ENCODE measurements at places on chromosomes 4 and X.

DNA sequence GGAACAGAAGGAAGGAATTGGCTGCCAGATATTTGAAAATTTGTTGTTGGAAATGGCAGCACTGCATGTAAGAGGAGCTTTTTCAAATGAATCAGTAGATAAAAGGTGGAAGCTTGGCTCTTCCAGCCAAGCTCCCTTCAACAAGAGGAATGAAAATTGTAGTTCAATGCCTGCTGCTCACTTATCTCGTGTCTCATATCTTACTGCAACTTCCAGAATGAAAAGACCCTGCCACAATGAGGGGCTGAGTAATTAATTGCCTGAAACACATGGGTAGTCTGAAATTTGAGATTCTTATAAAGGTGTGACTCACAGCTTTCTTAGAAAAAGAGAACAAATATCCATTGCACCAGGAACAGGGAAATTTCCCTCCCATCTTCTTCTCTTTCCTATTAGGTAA lies 53.0 kb downstream of the HAND2 start:
- DNase-seq, result no peak

DNA sequence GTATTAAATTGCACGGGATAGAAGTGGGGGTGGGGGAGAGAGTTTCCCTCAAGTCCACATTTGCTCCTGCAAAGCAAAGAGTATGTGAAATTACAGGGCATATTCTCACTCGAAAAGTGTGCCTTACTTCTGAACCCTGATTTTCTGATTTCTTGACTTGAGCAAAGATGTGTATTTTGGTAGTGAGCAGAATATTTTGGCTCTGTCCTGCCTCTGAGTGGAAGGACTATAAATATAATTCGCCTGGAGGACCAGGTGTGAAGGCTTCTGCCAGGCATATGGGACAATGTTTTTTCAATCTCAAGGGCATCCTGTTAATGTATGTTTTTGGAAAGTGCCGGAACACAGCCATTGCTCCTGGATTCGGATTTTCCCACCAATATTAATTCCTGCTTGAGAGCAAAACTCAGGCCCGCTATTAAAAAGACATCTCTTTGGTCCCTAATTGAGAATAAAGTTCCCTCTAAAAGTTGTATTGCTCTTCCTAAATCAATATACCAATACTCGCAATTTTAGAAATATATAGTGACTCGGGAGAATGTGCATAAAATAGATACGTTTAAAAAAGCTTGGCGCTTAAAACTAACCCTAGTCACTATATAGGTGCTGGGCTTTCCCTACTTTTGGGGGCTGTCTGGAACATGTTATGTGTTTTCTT lies 15.3 kb upstream of the PITX2 start:
- DNase-seq, result no peak

- no peak for DNase-seq
These were observed 264.9 kb upstream of the MAGEB18 start for GRCh38 chrX:25873196-25873595.

DNA sequence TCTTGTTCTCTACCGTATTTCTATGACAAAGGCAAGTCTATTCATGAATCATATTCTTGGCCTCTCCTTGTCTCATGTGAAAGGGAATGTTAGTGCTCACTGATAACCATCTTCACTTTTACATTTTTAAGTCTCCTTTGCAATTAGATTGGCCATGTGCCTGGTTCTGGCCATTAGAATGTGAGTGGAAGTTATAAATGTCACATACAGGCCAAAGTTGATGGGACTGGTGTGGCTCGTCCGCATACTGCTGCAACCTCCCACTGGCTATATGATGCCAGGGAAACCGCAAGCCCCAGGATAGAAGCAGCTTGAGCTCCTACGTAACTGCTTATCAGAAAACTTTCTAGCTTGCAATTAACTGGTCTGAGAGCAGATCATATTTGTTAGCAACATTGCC lies 86.1 kb downstream of the MAGEC1 start:
- DNase-seq, result no peak

DNA sequence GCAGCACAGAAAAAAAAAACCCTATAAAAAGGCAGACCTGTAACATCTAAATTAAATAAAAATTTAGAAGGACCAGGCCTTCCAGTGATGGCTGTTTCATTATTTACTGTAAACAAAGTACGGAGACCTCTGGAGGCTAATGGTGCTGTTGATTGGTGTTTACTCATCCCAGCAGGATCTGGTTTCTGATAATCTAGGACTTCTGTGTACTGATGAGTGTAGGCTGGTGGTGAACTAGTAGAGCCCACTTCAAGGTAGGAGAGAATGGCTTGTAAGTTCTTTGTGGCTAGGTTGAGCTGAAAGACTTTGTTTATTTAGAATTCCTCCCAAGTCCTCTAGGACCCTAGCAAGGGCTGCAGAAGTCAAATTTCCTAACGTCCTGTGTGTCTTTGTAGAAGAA lies 398.1 kb upstream of the PITX2 start:
- no peak for DNase-seq

- no peak for DNase-seq
These were observed 16.0 kb downstream of the UBA6 start for GRCh38 chr4:67684839-67685531.

- no peak for DNase-seq
These were observed 211.1 kb upstream of the NUDT6 start for GRCh38 chr4:123133397-123134050.

DNA sequence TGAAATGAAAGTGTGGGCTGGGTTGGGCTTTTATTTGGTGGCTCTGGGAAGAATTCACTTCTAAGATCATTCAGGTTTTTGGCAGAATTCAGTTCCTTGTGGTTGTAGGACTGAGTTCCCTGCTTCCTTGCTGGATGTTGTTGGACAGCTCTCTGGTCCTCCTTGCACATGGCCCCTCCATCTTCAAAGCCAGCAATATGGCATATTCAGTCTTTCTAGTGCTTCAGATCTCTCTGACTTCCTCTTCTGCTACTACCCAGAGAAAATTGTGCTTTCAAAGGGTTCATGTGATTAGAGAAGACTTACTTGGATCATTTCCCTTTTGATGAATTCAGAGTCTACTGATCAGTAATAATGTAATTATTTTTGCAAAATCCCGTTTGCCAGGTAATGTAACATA lies 12.8 kb upstream of the IGFBP7 start:
- DNase-seq, result no peak

DNA sequence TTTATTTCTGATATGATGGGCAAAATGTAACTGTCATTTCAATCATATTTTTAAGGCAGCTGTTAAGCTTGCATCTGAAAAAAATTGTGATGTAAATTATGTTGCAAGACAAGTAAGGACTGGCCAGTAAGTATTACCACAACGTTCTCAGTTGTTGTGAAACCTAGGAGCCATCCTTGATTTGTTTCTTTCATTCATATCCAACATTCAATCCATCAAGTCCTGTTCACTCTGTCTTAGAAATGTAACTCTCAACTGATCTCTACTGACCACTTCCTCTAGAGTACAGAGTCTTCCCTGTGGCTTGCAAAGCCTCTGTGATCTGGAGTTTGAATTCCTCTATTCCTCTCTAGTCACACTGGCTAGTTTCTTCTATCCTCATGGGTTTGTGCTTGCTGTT lies 161.4 kb upstream of the MAD2L1 start:
- no peak for DNase-seq

- DNase-seq, result no peak
These were observed 295.3 kb downstream of the GRID2 start for GRCh38 chr4:92599044-92599443.

GRCh38 chr4:85474818-85475630 lies at the start of gene ARHGAP24:
TSS of gene ARHGAP24 (plus strand) at chr4:85475150.
- DNase-seq, result no peak

- DNase-seq, result no peak
These were observed at the start of gene PGRMC2 for GRCh38 chr4:128287141-128287870. TSS of gene PGRMC2 (minus strand) at chr4:128287813. CDS start at chr4:128287790, 23 bp downstream.

DNA sequence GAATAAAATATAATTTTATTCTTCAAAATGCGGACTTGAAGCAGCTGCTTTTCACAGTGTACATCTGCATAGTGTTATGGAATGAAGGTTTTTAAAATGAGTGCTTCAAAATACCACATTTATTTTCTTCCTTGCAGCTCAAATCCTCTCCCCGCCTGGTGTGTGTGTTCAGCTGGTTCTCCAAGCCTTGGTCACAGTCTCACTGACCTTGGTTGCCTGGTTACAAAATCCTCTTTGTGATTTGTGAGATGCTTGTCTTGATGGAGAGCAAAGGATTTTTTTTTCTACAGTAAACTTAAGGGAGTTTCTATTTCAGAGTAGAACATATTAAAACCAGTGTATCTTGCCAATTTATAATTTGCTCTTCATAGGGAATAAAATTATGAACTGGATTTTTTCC lies 139.2 kb downstream of the PCDH18 start:
- no peak for DNase-seq

DNA sequence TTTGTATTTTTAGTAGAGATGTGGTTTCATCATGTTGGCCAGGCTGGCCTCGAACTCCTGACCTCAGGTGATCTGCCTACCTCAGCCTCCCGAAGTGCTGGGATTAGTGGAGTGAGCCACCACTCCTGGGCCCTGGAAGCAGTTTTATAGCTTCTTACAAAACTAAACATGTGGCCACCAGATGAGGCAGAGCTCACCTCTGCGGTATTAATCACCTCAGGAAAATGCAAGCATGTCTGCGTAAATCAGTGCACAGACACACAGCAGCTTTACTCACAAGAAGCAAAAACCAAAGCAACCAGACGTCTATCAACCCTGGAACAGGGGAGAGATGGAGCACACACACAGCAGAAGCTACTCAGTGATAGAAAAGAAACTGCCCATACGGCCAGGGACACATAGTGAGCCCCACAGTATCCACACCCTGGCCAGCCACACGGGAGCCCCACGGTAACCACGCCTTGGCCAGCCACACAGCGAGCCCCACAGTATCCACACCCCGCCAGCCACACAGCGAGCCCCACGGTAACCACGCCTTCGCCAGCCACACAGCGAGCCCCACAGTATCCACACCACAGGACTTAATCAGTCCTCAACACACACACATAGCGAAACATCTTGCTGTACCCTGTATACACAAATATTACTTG lies 30.2 kb downstream of the PPP2R3B start:
- no peak for DNase-seq

GRCh38 chrX:123924186-123924585 lies 37.3 kb upstream of the STAG2 start:
- DNase-seq, result no peak

DNA sequence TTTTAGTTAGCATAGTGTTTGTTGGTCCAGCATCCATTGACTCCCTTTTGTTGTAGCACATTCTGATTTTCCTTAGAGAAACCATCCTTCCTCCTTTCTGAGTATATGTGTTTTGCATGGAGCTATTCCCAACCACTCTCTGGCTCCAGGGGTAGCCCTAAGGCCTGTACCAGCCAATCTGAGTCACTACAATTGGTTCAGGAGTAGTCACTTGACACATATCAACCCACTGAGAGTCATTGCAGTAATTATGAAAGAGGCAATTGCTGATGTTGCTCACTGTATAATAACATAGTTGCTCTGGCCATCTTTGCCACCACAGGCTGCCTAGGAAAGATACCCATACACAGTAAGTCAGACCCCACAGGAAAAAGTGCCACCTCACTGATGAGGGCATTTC lies 71.2 kb upstream of the GRID2 start:
- DNase-seq, result no peak

DNA sequence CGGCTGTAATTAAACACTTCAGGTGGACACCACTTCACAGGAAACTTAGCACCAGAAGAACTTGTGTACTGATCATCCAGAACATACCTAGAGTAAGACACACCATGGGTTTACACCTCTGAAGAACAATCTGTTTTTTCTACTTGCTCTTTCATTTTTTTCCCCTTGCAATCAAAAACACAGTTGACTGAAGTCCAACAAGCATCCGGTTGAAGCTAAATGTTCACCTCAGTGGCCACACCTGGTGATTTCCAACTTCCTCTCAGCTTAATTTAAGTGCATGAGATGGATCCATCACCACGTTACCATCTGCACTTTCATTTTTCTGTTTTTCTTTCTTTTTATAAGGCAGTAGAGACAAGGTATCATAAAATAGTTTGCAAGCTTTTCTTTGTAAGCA lies 4.9 kb upstream of the TXK start:
- no peak for DNase-seq

DNA sequence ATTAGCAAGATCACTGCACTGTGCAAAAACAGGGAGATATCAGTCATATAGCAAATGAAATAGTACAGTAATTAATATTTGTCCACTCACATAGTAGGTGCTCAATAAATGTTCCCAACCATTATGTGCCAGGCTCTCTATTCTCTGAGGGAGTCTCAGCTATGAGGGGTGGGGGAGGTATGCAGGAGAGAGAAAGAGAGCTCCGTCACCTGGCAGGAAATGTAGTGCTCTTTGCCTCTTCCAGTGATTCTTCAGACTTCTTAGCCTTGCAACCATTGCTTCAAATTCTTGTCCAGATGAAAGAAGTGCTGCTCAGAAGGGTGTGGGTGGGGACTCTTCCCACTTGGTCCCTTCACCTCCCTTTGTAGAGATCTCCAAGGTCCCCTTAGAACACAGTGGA lies 84.5 kb upstream of the SPRY1 start:
- no peak for DNase-seq

DNA sequence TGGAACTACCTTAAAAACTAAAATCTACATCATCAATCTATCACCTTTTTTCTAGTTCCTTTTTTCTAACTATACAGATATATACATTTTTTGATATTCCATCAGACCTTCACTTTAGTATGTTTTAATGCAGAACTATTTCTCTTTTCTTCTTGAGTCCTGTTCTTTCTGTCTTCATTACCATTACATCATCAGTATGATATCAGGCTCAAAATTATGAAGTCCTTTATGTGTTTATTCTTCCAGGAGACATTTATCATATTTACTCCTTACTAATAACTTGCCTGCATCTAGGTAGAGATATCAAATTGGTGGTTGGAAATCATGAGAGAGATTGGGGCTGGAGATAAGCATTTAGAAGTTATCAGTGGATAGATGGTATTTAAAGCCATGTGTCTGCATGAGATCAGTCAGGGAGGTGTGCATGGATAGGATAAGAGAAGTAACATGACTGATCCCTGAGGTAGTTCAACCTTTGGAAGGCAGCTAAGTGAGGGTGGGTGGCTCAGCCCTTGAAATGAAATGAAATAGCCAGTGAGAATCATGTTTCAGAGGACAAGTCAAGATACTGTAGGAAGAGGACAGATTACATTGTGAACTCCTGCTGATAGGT lies 43.1 kb downstream of the MRPL1 start:
- DNase-seq, result no peak

DNA sequence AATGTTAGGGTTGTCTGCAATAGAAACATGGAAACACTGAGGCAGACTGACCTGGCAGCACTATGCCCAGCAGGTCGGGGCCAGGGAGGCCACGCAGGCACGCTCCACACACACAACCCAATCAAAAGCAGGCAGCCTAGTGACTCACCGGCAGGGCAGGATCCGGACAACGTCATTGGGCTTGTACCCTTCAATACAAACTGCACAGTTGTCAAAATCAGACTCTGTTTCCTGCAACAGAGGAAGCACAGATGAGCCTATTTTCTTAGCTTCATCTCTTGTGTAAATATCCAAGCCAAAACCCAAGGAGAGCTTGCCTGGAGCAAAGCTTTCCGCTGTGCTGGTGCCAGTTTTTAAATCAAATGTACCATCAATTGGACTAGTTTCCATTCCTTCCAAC lies 185.8 kb downstream of the RNF150 start:
- DNase-seq, result no peak

GRCh38 chr4:122744229-122744628 lies 11.7 kb downstream of the BBS12 start:
- DNase-seq, result no peak

GRCh38 chr4:32519060-32519459 lies 1798.9 kb downstream of the PCDH7 start:
- DNase-seq, result no peak

Measured in DND-41 (cell line).